ENCODE measurements at places on chromosomes 6 and 20.

DNA sequence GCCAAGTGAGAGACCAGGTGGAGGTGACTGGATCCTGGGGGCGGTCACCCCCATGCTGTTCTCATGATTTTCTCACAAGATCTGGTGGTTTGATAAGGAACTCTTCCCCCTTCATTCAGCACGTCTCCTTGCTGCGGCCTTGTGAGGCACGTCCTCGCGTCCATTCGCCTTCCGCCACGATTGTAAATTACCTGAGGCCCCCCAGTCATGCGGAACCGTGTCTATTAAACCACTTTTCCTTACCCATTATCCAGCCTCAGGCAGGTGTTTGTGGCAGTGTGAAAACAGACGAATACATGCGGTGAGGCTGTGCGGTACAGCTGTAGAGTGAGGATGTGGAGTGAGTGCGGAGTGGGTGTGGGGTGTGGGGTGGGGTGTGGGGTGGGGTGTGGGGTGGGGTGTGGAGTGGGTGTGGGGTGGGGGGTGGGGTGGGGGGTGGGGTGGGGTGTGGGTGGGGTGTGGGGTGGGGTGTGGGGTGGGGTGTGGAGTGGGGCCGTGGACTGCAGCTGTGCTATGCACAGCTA lies 12.1 kb upstream of the NTSR1 start:
- DNase-seq: no peak

DNA sequence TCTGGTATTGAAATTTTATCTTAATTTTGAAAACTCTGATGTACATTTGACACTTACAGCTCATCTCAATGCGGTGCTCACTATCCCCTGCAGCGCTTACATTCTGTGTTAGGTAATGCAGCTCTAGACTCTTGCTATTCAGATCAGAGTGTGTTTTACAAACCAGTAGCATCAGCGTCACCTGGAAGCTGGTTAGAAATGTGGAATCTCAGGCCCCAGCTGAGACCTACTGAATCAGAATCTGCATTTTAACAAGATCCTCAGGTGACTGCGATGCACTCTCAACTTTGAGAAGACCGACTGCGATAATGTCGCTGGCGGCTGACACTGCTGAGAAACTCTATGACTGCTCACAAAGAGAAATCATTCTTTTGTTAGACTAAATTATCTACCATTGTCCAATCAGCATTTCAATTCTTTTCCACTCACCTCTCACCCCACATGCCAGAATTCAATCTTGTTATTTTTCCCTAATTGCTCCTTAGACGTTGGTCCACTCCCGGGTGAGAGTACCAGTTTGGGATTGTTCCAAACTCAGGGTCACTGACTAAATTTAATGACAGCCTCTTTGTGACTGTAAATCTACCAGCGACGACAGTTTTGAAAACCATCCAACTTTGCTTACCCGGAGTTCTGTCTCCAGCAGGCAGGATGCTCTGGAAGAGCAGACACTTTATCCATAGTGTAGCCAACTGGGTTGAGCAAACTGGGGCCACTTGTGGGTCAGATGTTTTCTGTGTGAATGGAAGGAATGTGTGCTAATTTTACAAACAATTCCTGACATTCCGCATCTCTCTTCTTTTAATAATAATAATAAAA lies 140.1 kb upstream of the BTBD3 start:
- no peak for DNase-seq

- no peak for DNase-seq
Measured at GRCh38 chr6:11364971-11365397, 132.5 kb upstream of the NEDD9 start.

DNA sequence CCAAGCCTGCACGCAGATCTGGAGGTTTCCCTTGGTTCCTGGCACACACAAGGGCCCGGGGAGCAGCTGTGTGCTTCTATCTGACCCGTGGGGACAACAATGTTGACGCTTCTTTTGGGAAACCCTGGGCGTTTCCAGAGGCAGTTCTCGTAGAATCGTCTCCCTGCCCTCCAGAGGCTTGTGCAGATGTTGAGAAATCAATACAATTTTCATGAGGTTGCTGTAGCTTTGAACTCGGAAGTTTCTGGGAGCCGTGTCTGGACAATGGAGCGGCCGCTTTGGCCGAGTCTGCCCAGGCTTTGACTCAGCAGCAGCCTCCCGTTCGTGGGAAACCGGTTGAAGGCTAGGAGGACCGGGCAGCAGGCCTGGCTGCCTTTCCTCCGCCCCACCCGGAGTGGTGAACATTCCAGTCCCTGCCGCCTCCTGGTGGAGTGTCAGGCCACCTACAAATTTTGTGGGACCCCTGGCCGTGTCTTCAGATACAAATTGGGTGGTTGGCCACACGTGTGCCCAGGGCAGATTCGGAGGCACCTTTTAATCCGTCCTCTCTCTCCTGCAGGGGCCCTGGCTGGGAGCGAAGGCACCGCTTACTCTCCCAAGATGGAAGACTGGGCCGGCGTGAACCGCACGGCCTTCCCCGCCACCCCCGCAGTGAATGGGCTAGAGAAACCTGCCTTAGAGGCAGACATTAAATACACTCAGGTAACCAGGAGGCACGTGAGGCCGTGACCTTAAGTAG lies 2.7 kb downstream of the PAX1 start:
- DNase-seq: no peak

DNA sequence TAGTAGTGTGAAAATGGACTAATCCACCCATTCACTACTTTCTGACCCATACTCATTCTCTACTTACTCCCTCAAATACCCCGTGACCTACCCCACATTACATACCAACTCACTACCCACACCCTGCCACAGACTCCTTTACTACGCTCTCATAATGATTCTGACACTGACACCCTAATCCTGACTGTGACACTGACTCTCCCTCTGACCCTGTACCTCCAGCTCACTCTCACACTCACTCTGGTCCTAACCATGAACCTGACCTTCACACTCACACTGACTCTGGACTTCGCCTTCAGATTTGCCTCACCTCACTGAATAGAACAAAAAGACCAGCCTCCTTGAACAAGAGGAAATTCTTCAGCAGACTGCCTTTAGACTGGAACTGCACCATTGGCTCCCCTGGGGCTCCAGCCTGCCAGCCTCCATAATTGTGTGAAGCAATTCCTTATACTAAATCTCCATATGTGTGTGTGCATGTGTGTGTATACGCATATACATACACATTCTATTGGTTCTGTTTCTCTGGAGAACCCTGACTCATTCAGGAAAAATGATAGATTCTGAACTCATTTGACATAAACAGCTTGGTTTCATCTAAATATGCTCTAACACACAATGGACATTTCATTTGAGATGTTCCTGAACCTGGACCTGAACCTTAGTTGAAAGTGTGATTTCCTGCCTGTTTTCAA lies 10.5 kb upstream of the ZNF343 start:
- no peak for DNase-seq

DNA sequence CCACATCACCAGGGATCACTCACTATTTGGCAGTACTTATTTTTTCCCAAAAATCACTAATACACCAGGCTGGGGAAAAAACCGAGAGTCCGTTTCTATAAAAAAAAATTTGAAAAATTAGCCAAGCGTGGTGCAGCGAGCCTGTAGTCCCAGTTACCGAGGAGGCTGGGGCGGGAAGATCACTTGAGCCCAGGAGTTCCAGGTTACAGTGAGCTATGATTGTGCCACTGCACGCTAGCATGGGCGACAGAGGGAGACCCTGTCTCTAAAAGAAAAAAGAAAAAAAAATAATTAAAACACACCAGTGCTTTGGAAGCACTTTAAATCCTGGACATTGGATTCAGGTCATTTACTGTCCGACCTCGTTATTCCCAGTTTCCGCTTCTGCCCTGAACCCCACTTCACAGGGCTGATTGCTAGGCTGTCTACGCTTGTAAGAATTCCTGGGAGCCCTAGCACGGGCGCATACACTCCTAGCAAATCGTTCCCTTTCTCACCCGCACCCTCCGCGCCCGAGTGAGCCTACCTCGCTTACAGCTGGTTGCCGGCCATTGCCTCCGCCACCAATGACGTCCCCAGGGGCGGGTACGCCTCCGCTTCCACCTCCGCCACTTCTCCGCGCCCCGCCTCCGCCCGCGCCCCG lies at the start of gene TPMT:
Gene TPMT, minus strand, starts transcription at position 571 of the 643 bp plus-strand sequence. CDS start 5,950 bp downstream, outside the sequence.
- DNase-seq: no peak

DNA sequence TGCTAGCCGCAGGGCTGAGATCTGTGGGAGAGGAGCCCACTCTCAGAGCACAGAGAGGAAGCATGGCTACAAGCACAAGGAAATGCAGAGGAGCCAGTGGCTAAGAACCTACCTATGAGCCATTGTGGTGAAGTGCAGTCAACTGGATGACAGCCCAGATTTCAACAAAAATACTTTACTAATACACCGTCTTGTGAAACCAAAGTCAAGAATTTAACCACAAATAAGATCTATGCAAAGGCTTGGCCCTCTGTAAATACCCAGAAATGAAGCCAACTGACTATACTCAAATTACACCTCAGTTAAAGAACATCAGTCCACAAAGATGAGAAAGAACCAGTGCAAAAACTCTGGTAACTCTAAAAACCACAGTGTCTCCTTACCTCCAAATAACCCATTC lies 40.1 kb upstream of the PTCHD4 start:
- no peak for DNase-seq

DNA sequence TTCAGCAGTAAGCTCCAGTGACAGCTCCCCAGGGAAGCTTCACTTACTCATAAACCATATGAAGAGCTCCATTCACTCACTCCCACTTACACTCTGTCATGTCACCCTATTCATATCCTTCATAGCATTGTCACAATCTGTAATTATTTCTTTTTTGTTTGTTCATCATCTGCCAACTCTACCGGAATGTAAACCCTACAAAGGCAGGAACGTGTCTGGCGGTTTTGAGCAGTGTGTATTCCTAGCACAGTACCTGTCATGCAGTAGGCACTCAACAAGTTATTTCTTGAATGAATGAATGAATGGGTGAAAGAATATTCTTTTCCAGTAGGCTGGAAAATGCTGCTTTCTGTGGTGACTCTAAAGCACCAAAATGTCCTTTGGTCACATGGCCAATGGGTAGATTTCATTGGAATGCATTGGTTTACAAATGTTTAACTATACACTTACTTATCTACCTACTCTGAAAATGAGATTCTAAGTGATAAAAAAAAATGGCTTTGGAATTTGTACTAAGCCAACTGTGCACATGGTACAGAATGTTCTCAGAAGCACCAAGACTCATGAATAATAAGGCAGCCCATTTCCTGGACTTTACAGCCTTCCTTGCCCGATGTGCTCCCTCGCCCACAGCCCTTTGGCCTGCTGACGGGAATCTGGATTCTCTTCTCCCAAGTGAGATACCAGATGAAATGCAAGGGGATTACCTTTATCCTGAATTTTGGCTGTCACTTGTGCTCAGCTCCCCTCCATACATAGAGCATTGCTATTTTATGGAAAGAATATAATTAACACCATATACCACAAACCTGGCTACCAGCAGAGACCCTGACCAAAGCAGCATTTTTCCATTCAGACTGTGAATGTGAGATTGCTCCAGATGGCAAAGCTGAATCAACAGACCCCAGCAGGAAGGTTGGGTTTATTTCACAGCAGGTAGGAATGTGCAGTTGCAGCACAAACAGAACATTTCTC lies 273.3 kb downstream of the ALDH8A1 start:
- DNase-seq: no peak

DNA sequence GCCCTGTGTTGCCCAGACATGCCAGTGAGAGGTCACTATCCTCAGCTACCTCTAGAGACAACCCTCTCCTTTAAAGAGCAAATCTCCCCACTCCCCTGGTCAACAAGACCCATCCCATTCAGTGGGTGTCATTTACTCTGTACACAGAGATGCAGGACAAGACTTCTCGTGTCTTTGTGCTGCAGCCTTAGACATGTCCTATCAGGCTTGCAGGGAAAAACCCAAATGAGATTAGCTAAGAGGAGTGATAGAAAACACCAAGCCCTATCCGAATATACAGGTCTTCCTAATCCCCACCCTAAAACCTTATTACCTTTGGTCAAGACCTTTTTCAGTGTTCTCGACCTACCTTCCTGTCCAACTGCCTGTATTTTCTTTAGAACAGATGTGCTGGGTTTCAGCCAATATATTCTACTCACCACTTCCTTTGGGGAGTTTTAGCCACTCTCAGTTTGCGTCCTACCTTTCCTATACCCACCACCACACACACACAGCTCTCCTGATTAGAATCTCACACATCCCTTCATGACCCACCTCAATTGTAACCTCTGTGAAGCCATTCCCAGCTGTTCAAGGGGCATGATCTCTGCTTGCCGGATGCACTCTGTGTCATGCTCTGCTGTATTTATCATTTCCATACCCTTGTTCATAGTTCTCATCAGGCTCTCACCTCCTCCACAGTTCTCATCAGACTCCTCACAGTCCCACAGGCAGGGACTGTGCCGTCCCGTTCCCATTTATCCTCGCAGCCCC lies 39.7 kb downstream of the TRAM2 start:
- no peak for DNase-seq

- DNase-seq: no peak
Measured at GRCh38 chr6:42431356-42431755, 20.4 kb downstream of the TRERF1 start.

GRCh38 chr6:32105433-32105832 lies 3.7 kb downstream of the TNXB start:
- no peak for DNase-seq

DNA sequence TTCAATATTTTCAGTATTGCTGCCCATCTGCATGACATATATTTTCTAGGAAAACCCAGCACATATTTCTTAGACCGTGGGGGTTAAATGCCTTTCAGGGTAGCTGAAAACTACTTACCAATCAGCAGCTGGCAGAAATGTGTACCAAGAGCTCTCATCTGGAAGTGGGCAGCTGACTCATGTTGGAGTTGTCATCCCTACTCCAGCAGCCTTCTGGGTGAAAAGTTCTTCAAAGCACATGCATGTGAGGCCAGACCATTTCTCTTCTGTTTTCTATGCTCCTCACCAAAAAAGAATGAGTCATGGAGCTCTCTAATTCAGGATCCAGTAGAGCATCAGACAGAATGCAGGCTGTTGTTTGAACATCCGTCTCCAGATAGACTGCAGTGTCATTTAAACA lies 135.5 kb downstream of the PAX1 start:
- DNase-seq: no peak

- no peak for DNase-seq
Measured at GRCh38 chr6:14765721-14766390, 480.0 kb upstream of the JARID2 start.

DNA sequence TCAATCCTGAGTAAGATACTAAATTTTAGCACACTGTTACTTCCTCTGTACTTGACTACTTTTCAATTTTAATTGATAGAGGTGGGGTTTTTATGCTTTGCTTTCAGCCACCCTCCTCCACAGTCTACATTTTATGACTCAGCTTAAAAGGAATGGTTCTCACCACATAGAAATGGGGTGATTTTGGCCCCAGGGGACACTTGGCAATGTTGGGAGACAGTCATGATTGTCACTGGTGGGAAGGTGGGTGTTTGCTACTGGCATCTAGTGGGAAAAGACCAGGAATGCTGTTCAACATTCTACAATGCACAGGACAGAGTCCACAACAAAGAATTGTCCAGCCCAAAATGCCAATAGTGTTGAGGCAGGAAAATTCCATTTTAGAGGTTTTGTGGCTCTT lies 71.3 kb downstream of the PCSK2 start:
- no peak for DNase-seq
